Stomach (tissue), 19 donors: ENCODE measurements at places on chromosomes 11 and 22.
A peak's percentile ranks its signal among the peaks of the same experiment; 100 is the strongest.

GRCh38 chr11:105109855-105110687, 29.5 kb downstream of the CARD18 start:
- no peak for DNase-seq

GRCh38 chr11:124517314-124517713, 26.1 kb downstream of the OR8B12 start:
- DNase-seq = no peak

- DNase-seq = no peak
Observed at GRCh38 chr11:4019891-4020290, 74.7 kb upstream of the RRM1 start.

DNA sequence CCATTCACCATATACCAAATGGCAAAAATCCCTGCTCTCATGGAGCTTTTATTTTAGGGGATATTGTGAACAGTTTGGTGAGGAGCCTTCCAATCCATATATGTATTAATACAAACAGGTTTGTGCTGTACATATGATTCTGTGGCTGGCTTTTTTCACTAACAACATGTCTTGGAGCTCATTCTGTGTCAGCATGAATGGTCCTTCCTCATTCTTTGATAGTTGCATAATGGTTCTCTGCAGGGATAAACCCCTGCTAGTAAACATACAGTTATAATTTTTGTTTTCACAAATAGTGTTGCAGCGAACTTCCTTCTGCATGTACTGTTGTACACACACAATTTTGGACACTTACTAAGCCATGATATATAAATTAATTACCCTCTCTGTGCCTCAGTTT, 8.3 kb downstream of the PRR5L start:
- DNase-seq = peak; percentile 23

DNA sequence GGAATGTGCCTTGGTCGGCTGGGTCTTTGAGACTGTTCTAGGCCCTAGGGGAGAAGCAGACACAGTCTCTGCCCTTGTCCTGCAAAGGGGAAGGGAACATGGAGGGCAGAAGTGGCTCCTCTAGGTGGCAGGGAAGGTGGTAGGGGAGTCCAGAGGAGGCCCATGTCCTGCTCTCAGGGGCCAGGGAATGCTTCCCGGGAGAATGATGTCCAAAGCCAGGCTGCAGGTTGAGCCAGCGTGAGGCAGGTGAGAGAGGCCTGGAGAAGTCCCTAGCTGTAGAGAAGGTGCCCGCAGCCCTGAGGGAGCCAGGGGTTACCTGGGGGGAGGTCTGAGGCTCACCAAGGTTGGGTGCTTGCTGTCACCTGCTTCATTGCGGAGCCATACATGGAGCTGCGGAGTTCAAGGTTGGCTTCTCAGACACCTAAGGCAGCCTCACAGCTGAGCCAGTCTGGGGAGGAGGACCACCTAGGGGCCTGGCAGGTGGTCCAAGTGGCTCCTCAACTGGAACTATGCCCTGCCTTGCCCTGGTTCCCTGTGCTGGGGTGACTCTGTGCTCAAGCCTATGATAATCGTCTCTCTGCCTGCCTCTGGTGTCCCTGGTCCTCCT, 46.1 kb downstream of the SMIM38 start:
- DNase-seq = no peak

DNA sequence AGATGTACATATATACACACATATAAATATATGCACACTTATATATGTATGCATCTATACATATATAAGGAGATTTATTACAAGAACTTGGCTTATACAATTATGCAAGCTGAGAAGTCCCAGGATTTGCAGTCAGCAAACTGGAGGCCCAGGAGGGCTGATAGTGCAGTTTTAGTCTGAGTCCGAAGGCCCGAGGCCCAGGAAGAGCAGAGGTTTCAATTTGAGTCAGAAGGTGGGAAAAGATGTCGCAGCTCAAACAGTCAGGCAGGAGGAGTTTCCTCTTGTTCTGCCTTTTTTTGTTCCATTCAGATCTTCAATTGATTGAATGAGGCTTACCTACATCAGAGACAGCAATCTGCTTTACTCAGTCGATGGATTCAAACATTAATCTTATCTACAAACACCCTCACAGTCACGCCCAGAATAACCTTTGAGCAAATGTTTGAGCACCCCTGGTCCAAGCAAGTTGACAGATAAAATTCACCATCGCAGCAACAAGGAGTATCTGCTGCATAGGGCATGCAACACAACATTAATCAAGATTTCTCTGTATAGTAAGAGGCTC, 4.0 kb upstream of the SGSM1 start:
- no peak for DNase-seq

GRCh38 chr11:111514216-111515031, at the start of gene HOATZ:
TSS of gene HOATZ (plus strand) at chr11:111514778. CDS start at chr11:111514785, 7 bp downstream.
- peak; percentile 60 for DNase-seq

- DNase-seq = no peak
Observed at GRCh38 chr11:73359341-73359740, 16.9 kb upstream of the RELT start.

- DNase-seq = no peak
Observed at GRCh38 chr11:32100495-32100894, 9.6 kb downstream of the RCN1 start.

DNA sequence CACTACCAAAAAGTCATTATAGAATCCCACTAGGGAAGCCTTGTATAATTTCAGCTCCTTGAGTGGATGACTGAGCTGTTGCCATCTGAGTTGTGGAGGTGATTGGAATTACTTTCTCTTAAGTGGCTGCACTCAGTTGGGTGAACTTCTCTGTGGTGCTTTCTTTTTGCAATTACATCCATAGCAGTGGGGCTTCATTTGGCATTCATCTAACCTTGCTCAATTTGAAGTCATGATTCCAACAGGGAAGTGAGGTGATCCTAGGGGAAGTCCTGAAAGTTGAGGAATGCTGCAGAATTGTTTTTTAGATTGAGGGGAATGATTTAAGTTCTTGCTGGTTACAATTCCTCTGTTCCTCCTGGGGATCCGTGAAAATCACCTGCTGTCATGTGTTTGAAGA, 39.6 kb downstream of the ARHGAP42 start:
- DNase-seq = no peak

GRCh38 chr22:23306438-23306921, 126.2 kb downstream of the BCR start:
- DNase-seq = peak; percentile 11

GRCh38 chr11:59172345-59173079, 580 bp downstream of the DTX4 start:
- peak; percentile 76 for DNase-seq

- no peak for DNase-seq
Observed at GRCh38 chr22:39395936-39396796, 3.4 kb upstream of the TAB1 start.

- no peak for DNase-seq
Observed at GRCh38 chr22:47848184-47848920, 1085.9 kb downstream of the TBC1D22A start.

- peak; percentile 88 for DNase-seq
Observed at GRCh38 chr22:36156515-36157419, 3.8 kb downstream of the APOL3 start.

GRCh38 chr11:133895551-133895950, 50.2 kb upstream of the SPATA19 start:
- peak; percentile 11 for DNase-seq

- DNase-seq = peak; percentile 6
Observed at GRCh38 chr11:104765401-104766095, 132.7 kb downstream of the CASP12 start.

DNA sequence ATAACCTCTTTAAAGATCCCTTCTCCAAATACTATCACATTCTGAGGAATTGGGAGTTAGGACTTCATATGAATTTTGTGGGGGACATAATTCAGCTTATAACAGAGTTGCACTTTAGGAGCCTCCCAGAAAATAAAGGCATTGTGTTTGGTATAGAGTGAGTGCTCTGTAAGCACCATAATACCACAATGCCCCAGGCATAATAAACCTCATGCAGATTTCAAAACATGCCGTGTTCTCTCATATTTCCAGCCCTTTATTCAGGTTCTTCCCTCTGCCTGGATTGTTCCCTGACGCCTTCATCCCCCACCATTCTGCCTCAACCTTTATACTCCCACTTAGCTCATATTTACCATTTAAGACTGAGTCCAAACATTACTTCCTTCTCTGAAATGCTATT, 398.8 kb upstream of the FAT3 start:
- DNase-seq = no peak

DNA sequence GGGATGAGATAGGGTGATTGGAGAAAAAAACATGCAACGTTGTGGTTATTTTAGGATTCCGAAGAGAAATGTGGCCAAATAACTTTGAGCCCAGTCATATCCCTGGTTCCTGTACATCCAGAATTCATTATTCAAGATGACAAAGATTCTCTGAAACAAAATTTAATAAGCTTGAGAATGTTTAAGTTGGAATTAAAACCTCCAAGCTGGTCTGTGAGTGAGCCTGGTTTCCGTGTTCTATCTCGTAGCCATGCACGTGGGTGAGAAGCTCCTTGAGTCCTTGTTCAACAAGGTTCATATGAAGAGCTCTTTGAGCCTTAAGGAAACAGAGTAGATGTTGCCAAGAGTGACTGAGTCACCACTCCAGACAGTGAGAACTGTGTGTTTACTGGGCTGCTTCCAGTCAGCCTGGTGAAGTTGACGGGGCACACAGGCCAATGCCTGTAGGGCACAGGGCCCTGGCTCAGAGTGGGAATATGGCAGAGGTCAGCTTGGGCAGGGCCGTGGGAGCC, 206.5 kb downstream of the NAV2 start:
- DNase-seq = peak; percentile 65

DNA sequence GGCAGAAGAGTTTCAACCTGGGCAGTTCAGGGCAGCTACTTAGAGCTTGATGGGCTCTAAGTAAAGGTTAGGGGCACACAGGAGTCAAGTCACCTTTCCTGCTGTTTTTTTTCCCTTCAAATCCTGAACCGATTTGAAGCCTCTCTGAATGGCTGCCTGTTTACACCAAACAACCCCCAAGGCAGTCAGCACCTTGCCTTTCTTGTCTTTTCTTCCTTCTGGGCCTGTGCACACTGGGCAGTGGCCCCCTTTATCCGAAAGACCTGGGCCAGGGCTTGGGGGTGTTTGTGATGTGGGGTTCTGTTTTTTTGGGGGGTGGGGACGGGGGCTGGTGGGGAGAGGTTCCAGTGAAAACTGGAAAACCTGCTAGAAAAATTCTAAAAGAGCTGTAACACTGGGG, 4.3 kb downstream of the RSPH14 start:
- DNase-seq = no peak

GRCh38 chr11:93573184-93573583, 30.0 kb upstream of the SMCO4 start:
- no peak for DNase-seq

GRCh38 chr11:62792202-62792575, 383 bp upstream of the TMEM223 start:
- DNase-seq = no peak

- DNase-seq = peak; percentile 2
Observed at GRCh38 chr11:116538677-116539076, 234.1 kb downstream of the BUD13 start.

DNA sequence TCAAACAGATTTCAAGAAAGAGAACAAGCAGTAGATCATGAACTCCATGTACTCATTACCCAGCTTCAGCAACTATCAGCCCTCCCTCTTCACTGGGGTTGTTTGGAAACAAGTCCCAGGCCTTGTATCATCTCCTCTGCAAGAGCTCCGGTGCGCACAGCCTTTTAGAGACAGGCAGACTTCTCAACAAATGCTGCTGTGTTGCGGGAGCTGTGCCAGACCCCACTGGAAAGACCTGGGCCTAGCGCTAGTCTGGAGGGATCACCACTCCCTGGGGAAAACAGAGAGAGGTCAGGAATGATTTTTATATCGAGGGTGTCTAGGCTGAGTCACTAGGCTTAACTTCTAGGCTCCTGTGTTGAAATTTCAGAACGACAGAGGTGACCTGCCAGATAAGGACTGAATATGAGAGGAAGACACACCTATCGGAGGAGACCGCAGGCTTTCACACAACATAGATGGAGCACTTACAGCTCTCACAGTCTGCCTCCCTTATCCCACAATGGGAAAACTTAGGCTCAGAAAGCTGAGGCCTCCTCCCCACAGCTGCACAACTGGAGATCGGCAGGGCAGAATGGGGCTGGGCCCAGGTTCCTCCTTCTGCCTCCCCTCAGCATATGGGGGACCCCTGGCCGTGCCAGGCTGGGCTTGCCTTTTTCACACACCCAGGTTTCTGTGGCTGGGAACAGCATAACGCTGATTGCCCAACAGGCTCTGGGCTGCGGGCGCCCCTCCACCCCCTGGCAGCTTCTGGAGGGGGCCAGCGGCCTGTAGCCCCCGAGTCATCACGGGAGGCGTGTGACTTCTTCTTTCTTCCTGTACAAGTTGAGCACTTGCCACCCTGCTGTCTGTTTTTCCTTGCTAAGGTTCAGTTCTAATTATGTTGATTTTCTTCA, 86.0 kb downstream of the PKNOX2 start:
- no peak for DNase-seq

DNA sequence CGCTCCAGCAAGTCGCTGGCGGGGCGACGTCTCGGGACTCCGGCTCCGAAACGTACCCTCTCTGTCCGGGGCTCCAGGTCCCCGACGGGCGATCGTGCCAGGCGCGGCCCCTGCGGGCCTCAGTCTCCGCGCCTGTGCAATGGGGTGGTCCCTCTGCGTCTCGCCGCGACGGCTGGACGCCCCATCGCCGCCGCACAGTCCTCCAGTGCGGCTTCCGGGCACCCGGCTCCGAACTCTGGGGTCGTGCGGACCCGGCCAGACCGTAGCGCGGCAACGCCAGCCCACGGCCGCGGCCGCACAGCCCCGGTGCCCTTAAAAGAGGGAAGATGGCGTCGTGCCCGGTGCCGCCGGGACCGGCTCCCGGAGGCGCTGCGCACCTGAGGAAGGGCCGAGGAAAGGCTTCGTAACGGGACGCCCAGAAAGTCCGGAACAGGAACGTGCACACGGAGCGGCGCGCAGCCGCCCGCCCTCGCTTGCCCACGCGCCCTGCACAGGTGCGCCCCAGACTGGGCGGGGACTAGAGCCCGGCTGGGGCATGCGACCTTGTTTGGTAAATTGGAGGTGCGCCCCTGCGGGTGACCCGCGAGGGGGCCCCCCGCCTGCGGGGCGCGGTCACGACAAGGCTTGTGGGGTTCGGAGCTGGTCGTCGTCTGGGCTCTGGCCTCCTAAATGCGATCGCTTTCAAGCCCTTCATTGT, 525 bp downstream of the BIK start:
- peak; percentile 76 for DNase-seq

DNA sequence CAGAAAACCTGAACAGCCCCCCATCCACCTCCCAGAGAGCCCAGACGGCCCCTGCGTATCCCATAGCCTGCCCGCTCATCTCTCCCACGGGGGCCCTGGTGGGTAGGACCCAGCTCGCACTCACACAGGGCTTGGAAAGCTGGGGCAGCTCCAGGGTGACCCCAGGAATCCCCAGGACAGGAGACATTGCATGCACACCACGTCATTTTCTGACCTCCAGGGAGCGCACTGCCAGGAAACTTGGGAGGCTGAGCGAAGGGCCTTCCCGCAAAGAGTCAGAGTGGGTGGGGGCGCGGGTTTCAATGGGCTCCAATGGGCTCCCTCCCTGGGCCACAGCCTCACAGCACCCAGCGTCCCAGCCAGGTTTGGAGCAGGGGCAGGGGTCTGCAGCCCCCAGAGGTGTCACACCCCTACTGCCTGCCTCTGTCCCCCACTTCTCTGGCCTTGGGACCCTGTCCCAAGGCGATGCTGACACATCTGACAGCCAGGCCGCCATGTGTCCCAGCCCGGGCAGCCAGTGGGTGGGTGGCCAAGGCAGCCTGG, 8.2 kb upstream of the SYT8 start:
- DNase-seq = peak; percentile 61
